ENCODE measurements at places on chromosomes 3 and 15.

- no peak for DNase-seq
Observed at GRCh38 chr3:43180694-43181093, 74.8 kb upstream of the POMGNT2 start.

- DNase-seq = no peak
Observed at GRCh38 chr3:101179637-101180036, 140.7 kb downstream of the IMPG2 start.

- DNase-seq = no peak
Observed at GRCh38 chr15:29785642-29786041, 36.6 kb downstream of the TJP1 start.

- DNase-seq = no peak
Observed at GRCh38 chr3:119974656-119975055, 119.6 kb downstream of the GSK3B start.
